Kidney (tissue), 22 donors: ENCODE measurements at places on chromosomes 1 and 21. TPM values are rescaled to one million over a fixed set of nuclear protein-coding genes. Genes with fewer than 3 reads are reported as not detected.

CLIC6 gene
- 10.1 TPM for total RNA-seq

GNG12 gene
- total RNA-seq, result 89.3 TPM

CRB1 gene
- 0.16 TPM for total RNA-seq

EBNA1BP2 gene
- total RNA-seq, result 52.5 TPM

ANKRD65 gene
- 5.2 TPM for total RNA-seq
